ENCODE measurements at places on chromosomes 2 and 18.
A peak's percentile ranks its signal among the peaks of the same experiment; 100 is the strongest.

DNA sequence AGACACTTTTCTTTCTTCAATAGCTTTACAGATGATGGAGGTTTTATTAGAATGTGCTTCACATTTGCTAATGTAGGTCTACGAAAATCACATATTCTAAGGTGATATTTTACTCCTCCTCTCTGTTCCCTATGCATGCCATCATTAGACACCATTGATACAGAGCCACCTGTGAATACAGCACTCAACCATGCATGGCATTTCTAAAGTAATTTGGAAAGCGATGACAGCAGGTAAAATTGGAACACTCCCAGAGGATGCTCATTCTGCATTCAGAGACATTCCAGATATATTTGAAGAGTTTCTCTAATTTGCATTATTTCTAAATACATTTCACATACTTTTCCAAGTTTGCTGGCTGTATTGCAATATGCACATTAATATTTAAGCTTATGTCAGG, 65.3 kb upstream of the RIT2 start:
- no peak for DNase-seq

DNA sequence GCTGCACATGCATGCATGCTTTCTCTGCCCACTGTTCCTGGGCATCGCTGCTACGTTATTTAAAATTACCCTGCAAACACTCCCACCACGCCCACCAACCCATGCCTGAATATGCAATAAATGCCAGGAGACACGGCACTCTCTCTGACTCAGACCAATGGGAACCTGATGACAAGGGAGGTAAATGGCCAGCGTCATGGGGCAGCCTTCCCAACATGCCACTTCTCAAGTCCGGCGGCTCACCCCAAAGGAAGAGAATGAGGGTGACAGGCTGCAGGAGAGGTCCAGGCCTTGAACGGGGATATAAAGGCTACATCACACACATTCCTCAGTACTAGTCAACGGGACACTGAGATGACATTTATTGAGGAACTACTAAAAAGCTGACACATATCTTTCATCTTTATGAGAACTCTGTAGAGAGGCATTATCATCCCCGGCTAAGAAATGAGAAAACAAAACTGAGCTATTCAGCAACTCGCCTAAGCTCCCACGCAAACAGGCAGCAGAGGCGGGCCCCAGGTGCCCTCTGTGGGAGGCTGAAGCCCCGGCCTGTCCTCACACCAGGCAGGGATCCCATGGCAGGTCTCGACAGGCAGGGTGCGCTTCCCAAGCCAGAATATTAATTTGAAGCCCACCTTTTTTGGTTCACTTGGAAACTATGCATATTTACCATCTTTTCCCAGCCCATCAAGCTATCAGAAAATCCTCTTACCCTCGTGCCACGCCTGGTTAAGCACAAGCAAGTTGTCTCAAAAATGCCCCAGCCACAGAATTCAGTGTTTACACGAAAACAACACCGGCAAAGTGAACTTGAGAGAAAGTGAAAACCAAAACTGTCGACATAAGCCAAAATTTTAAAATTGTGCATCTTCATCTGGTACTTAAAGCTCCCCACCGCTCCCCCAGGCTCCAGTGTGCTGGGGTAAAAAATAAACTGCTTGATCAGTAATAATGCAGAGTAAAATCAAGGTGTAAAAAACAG, 166.3 kb downstream of the HDAC4 start:
- DNase-seq: no peak

DNA sequence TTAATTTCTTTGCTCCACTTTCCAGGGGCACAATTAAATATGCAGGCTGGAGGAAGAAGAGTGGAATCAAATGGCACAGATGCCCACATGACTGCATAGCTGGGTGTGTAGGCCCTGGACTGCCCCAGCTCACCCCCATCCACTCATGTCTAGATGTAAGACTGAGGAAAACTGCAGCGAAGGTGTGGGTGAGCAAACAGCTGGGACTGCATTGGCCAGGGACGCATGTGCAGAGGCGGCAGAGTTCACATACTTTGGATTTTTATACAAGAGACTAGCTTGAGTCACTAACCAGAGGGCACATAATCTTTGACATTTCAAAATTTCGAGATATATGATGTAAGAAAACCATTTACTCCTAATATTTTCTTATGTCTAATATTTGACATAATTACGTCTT, 60.1 kb downstream of the SPIRE1 start:
- DNase-seq: peak; percentile 86

DNA sequence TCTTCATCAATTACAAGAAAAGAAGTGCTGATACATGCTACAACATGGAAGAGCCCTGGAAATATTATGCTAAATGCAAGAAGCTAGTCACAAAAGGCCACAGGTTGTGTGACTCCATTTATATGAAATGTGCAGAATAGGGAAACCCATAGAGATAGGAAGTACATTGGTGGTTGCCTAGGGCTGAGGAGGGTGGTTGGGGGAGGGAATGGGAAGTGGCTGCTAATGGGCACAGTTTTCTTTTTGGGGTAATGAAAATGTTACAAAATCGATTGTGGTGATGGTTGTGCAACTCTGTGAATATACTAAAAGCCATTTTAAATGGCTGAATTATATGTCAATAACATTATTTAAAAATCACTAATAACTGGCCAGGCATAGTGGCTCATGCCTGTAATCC, 24.3 kb upstream of the RESP18 start:
- no peak for DNase-seq

DNA sequence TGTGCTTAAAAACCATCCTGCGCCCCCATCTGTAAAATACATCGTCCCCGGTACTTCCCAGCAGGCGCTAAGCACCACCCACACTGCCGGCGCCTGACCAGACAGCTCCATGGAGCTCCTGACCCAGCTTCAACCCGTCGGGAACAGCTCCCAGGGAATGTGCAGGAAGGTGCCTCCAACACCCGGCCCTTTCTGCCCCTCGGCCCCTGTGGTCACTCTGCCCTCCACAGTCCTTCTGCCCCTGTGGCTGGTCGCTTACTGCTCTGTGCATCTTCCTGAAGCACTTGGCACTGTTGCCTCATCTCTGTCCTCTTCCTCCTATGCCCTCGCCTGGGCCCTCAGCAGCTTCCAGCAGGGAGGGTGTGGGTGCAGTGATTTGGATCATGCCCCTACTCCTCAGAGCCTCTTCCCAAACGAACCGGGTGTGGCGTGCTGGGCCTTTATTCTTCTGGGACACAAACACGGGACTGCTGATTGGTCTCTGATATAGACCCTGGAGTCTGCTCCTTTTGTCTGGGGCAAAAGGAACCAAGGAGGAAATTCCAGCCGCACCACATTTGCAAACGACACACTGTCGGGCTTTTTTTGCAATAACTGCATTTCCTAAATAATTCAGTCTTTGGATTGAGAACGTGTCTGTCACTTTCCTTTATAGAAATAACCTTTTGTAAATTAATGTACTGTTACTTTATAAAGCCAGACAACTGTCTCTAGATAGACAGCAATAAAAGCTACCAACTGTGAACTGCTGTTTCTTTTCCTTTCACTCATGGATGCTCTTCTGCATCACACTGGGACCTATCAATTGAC, 65.9 kb downstream of the ADI1 start:
- no peak for DNase-seq

GRCh38 chr18:30487962-30488361, 554.6 kb downstream of the DSC3 start:
- DNase-seq: peak; percentile 93

GRCh38 chr2:197189426-197190099, 121.0 kb downstream of the ANKRD44 start:
- DNase-seq: no peak

GRCh38 chr2:79041032-79041448, 15.5 kb downstream of the REG3G start:
- no peak for DNase-seq

- no peak for DNase-seq
Measured at GRCh38 chr2:54834721-54835120, 111.3 kb downstream of the EML6 start.

DNA sequence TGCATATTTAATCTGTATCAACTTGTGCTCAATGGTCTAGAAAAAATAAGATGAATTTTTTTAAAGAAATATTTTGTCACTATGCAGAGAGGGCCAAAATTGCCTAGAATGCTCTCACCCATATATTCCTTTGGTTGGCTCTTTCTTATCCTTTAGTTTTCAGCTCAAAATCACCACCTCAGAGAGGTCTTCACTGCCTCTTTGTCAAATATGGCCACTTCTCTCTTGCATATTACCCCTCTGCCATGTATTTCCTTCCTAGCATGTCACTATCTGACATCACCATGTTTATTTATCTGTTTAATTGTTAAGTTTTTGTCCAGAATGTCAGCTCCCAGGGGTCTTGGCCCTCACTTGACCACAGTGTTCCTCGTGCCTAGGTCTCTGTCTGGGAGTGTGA, 535.2 kb upstream of the CDH2 start:
- DNase-seq: no peak

DNA sequence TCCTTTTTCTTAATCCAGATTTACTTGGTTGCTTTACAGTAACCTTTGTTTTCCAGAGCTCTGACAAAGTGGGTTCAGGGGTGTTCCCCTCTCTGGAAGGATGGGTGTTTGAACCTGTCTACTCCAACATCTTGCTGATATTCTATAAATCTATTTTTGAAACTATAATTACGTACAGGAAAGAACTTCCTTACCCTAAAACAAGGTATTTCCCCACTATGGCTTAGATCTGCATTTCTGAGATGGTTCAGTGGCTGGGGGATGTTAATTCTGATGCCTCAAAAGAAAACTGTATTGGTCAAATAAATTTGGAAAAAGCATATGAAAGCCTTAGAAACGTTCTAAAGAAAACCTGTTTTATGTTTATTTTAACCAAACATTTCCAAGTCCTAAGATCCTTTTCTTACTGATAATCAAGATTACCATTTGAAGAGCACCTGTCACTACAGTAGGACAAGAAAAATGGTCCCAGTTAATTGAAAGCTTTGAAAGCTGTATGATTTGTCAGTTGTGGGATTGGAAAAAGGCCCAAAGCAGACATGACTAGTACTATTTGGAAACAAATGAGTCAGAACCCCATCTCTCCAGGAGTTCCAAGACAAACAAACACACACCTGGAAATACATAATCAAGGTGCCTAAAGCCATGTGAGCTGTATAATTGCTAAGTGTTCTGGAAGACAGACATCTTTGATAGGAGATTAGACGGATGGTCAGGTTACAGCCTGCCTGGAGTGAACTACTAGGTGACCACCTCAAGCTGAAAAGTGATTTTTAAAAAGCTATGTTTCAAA, 57.5 kb downstream of the KDM3A start:
- DNase-seq: no peak

DNA sequence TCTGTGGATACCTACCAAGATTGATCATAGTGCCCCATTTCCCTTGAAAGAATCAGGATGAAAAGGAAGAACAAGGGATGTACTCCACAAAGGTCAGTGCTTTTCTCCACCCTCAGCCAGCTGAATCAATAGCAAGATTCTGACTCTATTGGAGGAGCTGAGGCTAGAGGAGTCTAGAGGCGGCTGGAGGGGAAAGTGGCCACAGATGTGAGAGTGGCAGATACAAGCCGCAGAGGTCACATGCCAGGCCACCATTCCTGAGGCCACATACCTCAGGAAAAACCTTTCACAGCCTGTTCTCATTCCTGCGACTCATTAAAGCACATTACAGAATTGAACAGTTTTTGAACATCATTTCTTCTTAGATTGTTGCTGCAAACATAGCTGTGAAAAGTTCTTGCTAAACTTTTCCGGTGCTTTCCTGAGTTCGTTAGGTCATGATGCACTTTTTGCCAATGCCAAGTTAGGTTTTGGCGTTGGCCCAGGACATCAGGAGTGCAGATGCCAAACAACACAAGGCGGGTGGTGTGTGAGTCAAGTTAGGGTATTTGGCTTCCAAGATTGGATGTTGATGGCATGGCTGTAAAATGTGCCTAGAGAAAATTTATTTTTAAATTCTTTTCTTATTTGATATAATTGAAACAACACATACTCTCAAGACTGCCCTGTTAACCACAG, 160.7 kb upstream of the SP5 start:
- peak; percentile 68 for DNase-seq

DNA sequence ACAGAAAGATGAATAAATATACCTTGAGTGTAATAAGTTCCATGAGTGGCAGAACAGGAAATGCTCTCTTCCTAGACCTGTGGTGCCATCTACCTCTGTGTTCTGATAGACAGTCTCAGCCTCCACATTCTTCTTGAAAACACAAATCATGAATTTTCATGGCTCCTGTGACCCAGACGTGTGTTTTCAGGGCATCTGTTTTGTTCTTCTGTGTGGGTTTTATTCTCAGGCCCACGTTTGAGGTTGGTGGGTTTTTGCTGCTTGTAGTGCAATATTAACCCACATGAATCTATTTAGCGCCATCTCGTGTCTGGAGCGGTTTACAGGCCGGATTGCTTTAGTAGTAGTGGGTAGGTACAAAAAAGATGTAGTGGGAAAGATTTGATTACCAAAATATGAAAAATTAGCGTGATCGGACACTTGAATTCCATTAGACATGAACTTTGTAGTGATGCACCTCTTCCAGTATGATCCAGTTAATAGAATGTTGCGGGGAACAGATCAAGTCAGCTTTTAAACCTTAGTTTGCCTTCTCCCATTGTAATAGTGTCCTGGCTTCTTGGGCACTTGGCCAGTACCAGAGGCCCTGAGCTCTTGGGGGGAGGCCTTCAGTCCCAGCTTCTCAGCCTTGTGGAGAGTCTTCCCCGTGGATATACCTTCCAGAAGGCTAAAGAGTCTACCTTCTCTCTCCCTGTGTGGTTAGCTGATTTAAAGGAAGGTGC, 256.5 kb downstream of the TPGS2 start:
- DNase-seq: no peak

GRCh38 chr18:41038071-41038470, 917.0 kb upstream of the PIK3C3 start:
- DNase-seq: no peak
